ENCODE measurements at places on chromosomes 3 and 15.

DNA sequence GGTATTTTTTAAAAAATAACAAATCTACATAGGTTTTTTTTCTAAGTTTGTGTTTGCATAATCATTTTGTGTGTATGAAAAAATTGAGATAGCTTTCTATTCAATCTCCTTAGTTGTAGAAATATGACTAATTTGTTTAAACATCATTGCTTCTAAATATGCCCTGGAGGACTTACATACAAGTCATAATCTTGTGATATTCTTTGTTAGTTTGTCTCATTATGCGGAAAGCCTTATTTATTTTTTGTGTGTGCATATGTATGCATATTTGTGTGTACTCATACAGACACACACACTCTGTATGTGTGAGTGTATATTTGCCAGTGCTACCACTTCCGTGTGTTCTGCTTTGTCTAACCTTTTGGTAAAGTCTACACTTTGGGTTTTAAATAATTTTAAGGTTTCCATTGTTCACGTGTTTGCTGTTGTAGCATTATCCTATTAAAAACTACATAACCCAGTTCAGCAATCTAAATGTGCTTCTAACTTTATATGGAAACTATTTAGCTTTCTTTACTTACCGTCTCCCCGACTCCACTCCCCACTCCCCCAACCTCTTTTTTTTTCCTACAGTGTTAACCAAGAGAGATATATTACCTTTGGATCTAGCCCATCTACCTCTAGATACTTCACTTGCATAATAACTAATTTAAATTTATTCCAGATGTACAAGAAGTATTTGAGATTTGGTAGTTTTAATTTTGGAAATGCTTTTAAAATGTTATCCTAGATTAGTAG lies 111.7 kb downstream of the FNDC3B start:
- no peak for DNase-seq

DNA sequence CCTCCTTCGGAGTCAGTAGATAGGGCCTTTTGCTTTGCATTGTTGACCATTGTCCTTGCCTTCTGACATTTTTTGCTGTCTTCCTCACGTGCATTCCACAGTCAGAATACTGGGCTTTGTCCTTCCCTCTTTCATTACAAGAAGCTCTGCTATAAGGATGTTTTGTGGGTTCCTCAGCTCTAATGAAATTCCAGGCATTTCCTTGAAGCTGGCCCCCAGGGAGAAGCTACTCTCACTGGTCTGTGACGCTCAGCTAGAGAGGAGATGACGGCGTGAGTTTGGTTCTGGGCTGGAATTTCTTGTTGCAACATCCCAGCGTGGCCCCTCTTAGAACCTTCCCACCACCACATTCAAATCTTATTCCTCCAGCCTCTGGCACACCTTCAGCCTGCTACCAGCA lies 210.2 kb downstream of the TJP1 start:
- no peak for DNase-seq

DNA sequence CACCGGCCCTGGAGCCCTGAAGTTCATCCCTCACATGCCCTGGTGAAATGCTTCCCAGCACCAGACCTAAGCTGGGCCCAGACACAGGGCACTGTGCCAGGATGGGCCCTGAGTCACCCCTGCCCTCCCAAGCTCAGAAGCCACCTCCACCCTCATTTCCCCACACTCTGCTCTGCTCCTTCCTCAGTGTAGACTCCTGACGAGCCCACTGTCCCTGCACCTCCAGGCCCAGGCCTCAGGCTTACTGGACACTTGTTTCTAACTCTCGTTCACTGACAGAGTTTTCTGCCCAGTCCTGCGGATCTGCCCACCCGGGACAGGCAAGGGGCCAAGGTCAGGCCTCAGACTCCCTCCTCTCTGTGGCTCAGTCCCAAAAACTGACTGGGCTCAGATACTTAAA lies 112.6 kb upstream of the RNF7 start:
- no peak for DNase-seq

- no peak for DNase-seq
These were observed 316.7 kb downstream of the LPP start for GRCh38 chr3:188470508-188471130.

- DNase-seq, result no peak
These were observed 223.9 kb downstream of the MFSD1 start for GRCh38 chr3:159025733-159026132.

GRCh38 chr3:193948459-193948858 lies 187.5 kb upstream of the HES1 start:
- no peak for DNase-seq

GRCh38 chr15:33910741-33911140 lies 57.6 kb upstream of the CHRM5 start:
- no peak for DNase-seq

DNA sequence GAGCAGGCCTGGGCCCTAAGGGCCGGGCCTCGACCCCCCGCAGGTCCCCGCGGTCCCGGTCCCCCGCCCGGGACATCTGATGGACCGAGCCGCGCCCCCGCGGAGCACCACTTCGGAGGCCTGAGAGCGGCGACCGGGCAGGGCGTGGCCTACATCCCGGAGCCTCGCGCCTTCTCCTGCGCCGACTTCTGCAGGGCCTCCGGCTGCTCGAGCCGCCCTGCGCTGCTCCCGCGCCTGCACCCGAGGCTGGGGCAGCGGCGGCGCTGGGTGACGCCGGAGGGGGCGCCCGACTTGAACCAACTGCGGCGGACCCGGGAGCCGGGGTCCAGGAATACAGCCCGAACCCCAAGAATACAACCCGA lies 14.9 kb upstream of the GP9 start:
- DNase-seq, result no peak

GRCh38 chr3:66490214-66490613 lies 10.6 kb downstream of the LRIG1 start:
- no peak for DNase-seq

DNA sequence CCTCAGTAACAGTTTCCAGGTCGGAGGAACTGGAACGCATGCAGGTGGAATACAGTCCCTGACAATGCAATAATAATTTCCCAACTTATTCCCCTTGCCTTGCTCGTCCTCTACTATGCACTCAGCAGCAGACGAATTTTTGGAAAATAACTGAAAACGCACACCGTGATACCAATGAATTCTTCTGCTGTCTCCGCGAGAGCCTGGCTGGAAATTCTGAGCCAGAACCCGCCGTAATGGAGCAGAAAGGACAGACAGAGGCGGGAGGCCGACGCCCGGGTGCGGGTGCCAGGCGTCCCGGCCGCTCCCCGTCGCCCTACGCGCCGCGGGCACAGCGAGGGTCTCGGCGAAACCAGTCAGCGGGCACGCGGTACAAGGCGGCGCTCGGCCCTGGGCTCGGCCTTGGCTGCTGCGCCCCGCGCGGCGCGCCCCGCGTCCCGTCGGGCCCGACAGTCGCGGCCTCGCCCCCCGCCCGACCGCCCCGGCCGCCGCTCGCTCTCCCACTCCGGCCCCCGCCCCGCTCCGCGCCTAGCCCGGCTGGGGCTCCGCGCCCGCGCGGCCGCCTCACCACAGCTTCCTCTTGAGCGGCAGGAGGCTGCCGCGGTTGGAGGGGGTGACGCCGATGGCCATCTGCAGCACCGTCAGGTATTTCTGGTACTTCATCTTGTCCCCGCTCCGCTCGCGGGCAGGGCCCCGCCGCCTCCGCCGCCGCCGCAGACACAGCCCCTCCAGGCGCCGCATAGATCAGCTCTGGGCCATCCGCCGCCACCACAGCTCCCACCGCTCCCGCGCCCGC lies 114.5 kb upstream of the GOLGA8J start:
- DNase-seq, result no peak

GRCh38 chr3:123620343-123620742 lies 35.5 kb upstream of the HACD2 start:
- DNase-seq, result no peak

GRCh38 chr15:73333001-73333400 lies 35.8 kb downstream of the HCN4 start:
- DNase-seq, result no peak

- DNase-seq, result no peak
These were observed 158.3 kb downstream of the FOXB1 start for GRCh38 chr15:60162251-60162967.

DNA sequence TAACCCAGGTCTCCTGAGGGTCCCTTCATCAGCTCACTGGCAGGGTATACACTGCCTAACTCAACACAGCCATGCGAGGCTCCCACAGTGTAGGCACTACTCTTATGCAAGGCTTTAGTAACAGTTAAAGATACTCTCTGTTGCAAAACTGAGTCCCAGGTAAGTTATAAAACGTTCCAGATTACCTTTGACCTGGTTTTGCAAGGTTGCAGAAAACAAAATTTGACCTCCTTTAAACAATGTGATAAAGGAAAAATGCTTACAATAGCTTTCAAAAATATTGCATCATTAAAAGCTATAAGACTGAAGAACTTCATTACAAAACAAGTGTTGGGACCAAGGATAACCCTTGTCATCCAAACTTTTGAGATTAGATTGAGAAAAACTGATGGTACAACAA lies 5.5 kb downstream of the SLC27A2 start:
- no peak for DNase-seq

DNA sequence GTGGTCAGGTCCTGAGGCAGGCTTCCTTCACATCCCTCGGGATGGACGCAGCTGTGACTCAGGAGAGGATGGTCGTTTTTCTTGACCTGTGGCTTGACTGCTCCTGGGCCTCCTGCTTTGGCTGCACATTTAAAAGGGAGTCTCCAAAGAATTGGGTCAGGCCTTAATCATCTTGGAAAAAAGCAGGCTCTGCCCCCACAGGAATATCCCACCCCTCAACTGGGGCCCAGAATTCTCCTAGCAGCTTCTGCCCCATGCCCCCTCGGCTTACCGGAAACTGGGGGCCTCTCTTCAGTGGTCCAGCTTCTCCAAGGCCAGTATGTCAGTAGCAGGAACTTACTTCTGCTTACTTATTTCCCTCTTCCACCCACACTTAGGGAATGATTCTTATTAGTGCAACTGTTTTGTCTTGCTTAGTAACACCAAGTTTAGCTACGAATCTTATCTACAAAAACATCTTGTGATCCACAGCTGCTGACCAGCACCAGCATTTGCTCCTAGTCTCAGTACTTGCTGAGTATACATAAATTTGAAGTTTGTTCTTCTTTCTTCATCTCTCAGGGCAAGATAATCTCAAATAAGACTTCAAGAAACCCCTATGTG lies 35.7 kb downstream of the ATG7 start:
- no peak for DNase-seq

- DNase-seq, result no peak
These were observed 36.5 kb downstream of the GOLGA6L10 start for GRCh38 chr15:82312586-82313349.

- no peak for DNase-seq
These were observed 248.3 kb downstream of the ADAMTS17 start for GRCh38 chr15:100093211-100094126.

DNA sequence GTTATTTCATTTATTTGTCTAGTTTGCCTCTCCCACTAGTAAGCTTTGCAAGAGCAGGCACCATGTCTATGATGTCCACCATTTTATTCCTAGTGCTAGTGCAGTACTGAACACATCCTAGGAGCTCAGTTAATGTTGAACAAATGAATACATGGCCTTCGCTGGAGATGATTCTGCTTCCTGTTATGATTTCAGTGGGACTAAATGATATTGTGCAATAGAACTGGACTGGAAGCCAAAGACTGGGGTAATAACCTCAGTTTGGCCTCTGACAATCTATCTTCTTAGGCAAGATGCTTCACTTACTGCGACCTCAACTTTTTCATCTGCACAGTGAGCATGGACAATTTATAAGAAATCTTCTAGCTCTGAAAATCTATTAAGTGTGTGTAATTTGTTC lies 191.3 kb downstream of the ADAMTSL3 start:
- no peak for DNase-seq

GRCh38 chr3:13934315-13934714 lies 54.4 kb upstream of the WNT7A start:
- DNase-seq, result no peak

DNA sequence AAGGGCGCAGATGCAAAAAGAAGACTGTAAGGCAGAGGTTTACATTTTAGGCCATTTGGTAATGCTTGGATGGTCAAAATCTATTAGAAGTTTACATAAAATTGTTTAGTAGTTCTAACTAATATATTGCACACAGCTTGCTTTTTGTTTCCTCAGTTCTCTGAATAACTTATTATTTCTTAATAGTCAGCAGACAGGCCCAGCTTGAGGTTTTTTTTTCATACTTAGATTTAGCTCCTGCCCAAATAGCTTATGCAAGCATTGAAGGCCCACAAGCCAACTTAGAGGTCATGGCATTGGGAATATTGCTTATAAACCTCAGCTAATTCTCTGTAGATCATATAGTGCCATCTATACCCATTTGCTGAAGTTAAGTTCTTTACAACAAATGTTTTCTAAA lies 172.5 kb downstream of the RAP2B start:
- no peak for DNase-seq

GRCh38 chr15:51793521-51794305 lies 35.7 kb upstream of the TMOD3 start:
- DNase-seq, result peak; percentile 34

DNA sequence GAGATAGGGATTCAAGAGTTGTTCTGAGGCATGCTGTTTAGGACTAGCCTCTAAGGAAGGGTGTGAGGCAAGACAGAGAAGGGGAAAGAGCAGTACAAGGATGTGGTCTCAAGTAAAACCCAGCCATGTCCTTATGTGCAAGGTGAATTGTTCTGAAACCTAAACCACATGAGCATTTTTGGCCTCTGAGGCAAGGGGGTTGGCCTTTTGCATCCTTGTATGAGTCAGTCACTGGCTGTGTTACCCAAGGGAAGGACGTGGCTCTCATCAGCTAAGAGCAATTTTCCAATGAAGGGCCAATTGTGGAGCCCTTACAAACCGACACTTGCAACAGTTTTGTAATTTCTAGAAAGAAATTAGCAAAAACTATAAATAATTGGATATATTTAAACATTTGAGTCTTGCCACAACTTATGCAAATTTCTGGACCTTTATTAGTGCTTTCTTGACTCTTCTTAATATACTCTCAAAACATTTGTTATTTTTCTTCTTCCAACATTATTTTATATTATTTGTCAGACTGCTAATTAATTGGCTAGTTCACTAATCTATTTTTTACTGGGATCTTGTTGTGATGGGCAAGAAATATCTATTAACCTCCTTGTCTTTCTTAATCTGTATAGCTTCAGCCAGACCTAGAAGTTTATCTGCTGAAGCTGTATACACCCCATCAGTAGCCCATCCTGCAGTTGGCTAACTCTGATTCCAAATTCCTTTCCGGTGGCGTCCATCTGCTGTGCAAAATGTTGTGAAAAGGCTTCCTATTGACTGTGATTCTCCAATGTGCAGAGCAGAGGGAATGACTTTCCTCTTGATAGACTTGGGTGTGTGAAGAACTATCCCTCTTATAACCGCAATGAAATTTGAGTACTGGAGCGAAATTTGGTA lies 97.7 kb upstream of the P2RY1 start:
- no peak for DNase-seq

- no peak for DNase-seq
These were observed 75.8 kb downstream of the SQOR start for GRCh38 chr15:45710657-45711056.

GRCh38 chr3:107810171-107811071 lies 280.4 kb downstream of the CD47 start:
- no peak for DNase-seq

DNA sequence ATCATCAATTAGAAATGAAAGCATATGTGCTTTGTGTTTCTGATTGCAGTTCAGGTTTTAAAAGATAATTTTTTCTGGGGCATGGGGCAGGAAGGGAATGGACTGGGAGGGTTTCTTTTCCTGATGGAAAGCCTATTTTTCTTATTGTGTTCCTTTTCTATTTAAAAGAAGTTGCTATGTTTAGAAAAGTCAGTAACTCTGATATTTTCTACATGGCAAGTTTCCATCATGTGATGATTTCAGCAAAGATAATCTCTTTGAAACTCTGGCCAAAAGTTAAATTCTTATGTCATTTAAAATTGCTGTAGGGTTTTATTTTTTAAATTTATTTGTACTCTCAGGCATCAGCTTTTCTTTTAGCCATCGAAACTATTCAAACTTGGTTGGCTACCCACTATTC lies 601.2 kb downstream of the FOXP1 start:
- no peak for DNase-seq

GRCh38 chr15:100778831-100779288 lies 100.8 kb upstream of the ALDH1A3 start:
- peak; percentile 80 for DNase-seq
